ENCODE measurements at places on chromosomes 3 and 15.

DNA sequence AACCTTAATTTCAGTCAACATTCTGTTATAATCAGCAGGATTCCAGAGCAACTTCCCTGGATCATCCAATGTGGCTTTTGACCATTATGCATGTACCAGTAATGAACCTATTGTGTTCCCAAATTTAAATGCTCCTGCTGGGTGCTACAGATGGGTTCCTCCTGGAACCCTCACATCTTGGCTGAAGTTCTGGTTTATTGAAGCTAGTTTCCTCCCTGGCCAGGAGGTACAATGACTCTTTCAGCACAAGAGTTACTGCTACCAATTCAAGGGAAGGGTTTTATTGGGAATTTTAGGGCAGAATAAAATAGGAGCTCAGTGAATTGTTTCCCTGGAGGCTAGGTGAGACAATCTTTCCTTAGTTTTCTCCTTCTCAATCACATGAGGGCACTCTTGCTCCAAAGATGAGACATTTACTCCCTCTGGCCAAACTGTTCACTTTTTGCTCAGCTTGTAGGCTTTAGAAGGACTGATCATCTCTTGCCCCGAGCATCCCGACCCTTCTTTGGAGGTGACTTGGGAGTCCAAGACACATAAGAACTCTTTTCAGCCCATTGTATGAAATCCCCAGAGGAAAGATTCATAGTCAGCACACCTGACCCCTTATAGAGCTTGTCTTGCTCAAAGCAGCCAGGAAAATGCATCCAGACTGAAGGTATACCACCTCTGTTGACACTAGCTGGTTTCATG, 8.8 kb upstream of the NPHP3 start:
- peak; percentile 55 for DNase-seq

GRCh38 chr3:78176869-78177268, 1137.0 kb downstream of the ROBO2 start:
- DNase-seq, result no peak

GRCh38 chr3:132225664-132226063, 91.5 kb upstream of the ACP3 start:
- peak; percentile 89 for DNase-seq

DNA sequence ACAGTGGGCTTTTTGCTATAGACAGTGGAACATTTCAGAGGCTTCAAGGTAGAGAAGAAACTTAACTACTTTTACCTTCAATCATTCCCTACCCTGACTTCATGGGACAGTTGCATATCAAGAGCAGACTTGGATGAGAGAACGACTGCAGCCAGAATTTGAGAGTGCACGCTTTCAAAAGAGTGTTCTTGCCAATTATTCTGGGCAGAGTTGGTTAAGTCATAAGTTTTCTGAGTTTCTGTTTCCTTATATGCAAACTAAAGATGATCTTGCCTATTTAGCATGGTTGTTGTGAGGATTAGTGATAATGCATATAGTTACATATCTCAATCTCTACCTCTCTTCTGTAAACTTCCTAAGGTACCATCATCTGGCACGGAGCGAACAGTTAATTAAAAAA, 7.6 kb downstream of the SLC9A9 start:
- DNase-seq, result no peak

GRCh38 chr15:91109885-91110284, 9.8 kb downstream of the SV2B start:
- DNase-seq, result no peak

DNA sequence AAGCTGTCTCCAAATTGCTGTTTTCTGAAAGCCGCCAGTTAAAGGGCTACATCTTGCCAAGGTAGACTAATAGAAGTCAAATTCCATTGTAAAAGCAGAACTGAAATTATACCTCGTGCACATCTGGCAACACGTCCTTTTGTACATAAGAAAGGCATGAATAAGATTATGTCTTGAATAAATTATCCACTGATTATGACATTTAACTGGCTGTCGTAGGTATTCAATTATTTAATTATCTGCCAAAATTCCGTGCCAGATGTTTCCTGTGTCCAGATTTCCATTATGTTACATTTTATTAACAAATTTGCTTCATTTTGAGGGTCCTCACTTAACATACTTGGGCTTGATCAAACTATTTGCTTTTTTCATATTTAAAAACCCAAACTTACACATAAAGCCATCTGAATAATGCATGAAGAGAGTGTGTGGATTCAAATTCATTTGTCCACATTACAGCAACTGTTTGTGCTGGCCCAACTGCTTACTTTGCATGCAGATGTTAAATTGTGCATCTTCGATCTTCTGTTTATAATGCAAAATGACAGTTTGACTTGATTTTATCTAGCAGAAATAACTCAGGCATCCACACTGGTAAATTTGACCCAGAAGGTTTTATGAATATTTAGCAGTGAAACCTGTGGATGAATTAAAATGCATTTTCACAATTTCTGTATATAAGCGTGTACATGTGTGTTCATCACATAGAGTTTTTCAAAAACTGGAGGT, 701.5 kb downstream of the ZNF385D start:
- DNase-seq, result no peak

DNA sequence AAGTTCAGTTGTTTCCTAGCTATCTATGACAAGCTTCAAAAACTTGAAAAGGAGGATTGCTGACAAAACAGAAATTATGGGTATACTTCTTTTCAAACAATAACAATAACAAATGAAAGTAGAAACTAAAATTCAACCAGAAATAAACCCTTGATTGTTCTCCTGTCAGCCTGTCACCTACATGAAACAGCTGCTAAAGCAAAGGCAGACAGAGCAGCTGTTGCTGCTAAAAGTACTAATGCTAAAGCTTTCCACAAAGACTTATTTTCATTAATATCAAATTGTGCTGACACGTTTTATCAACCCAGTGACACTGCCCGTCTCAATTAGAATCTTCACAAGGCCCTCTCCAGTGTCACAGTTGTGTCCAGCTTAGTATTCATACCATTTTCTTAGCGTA, 533.2 kb upstream of the GBE1 start:
- DNase-seq, result no peak

GRCh38 chr3:55719006-55719405, 231.9 kb upstream of the WNT5A start:
- DNase-seq, result no peak

DNA sequence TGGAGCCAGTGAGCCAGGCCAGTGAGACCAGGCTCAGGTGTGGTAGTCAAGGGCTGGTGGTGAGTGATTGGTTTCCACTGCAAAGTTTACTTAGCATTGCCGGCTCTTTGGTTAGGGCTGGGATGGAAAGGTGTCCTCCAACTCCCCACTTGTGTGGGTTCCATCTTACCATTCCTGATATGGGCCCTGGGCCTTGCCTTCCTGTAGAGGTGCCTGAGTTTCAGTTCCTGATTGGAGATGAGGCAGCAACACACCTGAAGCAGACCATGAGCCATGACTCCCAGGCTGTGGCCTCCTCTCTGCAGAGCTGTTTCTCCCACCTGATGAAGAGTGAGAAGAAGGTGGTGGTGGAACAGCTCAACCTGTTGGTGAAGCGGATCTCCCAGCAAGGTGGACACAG, 3.1 kb downstream of the MPI start:
- no peak for DNase-seq

DNA sequence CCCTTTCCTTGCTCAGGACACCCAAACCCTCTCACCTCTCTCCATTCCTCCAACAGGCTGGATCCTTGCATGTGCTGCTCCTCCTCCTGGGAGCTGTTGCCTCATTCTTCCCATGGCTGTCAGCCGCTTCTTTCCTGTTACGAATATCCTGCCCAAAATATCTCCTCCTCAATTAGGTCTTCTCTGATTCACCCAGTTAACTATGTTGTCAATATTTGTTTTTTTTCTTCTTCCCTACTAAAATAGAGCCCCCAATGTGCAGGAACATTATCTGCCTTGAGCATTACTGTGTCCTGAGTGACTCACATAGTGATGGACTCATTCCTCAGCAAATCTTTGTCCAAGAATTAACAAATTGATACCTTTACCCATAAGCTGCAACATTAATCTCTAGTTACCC, 357.2 kb downstream of the CLSTN2 start:
- peak; percentile 3 for DNase-seq

- peak; percentile 85 for DNase-seq
Measured at GRCh38 chr3:45666757-45667431, 22.3 kb upstream of the SACM1L start.

- DNase-seq, result peak; percentile 58
Measured at GRCh38 chr3:98901119-98901391, 440 bp downstream of the DCBLD2 start.

- DNase-seq, result no peak
Measured at GRCh38 chr3:105842943-105843342, 25.9 kb downstream of the CBLB start.

DNA sequence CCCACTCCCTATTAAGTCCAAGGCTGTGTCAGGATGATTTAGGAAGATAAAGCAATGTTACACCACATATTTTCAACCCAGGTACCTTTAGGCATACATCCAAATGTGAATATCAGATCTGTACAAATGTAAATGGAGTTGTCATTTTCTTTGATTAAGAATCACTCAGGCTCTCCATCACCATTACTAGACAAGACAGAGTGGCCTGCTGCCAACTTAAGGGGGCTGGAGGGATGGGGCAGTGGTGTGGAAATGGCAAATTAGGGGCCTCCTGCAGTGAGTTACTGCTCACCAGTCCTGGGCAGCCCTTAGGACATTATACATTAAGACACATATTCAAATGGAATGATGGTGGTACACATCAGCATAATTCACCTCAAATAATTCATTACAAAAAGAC, 211.0 kb downstream of the TNIK start:
- no peak for DNase-seq

DNA sequence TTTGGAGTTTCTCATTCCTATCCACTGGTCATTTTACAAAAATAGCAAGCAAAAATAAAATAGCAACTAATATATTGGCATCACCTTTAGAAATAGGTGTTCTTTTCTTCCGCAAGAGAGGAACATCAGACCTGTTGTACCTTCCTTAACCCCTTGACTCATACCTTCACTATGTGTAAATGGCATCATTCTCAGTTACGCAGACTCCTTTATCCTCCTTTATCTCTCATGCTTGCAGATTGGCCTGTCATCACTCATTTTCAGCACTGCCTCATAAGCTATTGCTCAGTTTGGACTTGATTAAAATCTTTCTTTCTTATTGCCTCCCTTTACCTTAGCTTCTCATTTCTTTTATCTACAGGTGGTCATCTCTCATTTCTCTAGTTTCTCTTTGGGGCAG, 21.4 kb downstream of the ARHGEF26 start:
- DNase-seq, result no peak

GRCh38 chr3:48919215-48920138, 835 bp downstream of the ARIH2 start:
- peak; percentile 64 for DNase-seq

GRCh38 chr3:133894353-133895207, 1.1 kb downstream of the RAB6B start:
- DNase-seq, result no peak

DNA sequence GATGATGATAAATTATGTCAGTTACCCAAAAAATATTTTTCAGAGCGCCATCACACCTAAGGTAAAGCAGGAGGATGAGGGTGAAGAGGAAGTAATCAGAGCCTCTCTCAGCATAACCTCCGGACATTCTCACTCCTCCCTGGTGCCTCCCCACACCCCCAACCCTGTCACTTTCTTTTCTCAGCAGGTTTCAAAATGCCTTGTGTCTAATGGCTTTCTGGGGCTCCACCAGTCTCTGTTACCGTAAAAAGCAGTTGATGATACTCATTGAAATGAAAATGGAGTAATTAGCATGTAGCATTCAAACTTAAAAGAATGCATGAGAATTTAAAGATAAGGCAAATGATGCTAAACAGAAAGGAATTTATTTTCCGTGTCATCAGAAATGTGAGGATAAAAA, 180.0 kb downstream of the ERC2 start:
- no peak for DNase-seq

DNA sequence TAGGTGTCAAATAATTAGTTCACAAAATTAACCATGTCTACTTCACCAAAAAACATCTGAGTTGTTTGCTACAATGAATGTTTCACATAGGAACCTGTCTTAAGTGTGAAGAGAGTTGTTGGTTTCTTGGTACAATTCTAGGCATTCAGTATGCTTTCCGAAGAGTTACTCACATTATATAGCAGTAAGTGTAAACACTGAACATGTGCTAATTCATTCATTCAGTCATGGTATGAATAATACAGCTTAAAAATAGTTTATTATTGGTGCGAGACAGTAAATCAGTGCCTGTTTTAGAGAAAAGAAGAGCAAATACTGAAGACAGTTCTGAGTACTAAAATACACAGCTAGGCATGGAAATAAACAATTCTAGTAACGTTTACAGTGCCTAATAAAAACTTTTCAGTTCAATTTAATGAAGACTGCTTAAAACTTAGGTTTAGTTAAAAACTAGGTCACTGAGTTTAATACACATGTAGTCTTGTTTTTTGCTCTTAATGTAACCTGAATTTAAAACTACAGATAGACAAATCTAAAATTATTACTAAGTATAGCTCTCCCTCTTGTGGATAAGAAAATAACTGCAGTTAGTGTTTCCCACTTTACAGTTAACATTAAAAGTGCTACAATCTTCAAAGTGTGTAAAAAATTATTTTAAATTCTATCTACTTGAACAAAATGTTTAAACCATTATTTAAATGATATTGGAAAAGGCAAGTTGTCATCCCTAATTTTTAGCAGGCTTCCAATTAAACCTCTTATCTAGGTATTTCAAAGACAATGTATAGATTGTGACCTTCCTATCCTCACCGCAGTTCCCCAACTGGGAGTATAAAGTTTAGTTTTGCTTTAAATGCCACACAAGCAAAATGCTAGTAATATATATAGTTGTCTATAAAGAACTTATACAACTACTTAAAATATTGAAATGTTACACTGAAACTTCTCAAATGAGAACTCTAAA, 20.1 kb upstream of the ZCWPW2 start:
- peak; percentile 75 for DNase-seq

GRCh38 chr3:30596152-30596551, 10.2 kb upstream of the TGFBR2 start:
- DNase-seq, result peak; percentile 82

DNA sequence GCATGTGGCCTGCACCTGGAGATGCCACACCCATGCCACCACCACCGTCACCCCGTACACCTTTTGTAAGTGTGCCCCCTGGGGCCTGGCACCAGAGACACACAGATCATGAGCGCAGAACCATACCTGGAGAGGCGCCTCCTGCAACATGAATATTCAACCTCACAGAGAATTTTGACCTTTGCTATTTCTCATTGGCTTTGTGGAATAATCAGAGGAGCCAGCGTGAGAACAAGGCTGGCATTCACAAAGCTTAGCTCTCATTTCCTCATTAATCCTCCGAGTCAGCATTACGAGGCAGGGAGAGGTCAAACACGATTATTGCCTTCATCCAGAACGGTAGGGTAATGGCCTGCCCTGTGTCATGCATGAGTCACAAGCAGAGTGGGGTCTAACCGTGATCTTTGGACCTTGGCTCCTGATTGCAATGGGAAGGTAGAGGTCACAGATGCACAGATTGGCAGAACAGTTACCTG, 73.0 kb upstream of the POMGNT2 start:
- peak; percentile 99 for DNase-seq

DNA sequence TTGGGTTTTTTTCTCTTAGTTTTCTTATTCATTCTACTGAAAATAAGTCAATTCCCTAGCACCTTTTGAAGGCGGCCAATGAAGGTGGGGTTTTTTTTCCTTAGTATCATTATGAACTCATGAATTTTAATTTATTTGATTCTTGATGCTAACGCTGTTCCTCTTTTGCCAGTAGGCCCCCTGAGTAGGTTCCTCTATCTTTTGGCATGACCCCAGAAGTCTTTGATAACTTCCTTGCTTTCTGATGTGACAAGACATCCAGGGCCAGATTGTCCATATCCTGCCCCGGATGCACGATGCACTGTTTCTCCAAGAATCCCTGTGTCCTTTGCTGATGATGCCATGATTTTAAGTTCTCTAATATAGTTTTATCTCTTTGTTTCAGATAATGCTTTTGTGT, 20.6 kb downstream of the LRRK1 start:
- DNase-seq, result no peak

- peak; percentile 17 for DNase-seq
Measured at GRCh38 chr3:53162672-53163443, 1.8 kb downstream of the PRKCD start.

All from PC-3 (cell line).